Stimulated activated CD8-positive, alpha-beta memory T cell treated with anti-CD3 and anti-CD28 coated beads, Interleukin-12 subunit alpha, Interleukin-12 subunit beta, amount 100 ng/mL, for 1 hour (primary cell): ENCODE measurements at places on chromosomes 7 and 10.

DNA sequence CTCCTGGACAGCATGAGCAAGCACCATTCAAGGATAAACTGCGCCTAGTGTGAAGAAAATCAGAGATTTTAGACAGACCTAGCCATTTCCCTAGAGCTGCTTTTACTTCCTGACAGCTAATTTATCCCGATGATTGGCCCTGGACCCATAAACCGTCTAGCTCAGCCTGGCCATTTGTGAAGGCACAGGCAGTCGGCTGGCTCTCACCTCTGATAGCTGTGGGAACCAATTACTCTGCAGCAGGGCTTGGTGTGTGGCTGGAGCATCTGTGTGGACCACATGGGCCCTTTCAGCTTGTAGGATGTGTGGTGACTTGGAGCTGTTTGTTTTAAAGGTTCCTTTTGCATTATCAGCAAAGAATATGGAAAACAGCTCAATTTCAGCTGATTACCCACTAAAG, 111.1 kb upstream of the NPY start:
- DNase-seq: no peak

- no peak for DNase-seq
Measured at GRCh38 chr10:20485554-20485953, 411.6 kb downstream of the NEBL start.

GRCh38 chr10:131575877-131576276, 264.4 kb upstream of the TCERG1L start:
- no peak for DNase-seq

- DNase-seq: no peak
Measured at GRCh38 chr10:45561952-45562351, 110.6 kb downstream of the ZFAND4 start.

GRCh38 chr10:50472914-50473313, 150.8 kb downstream of the SGMS1 start:
- no peak for DNase-seq

GRCh38 chr7:105779856-105780780, 96.3 kb downstream of the ATXN7L1 start:
- no peak for DNase-seq

DNA sequence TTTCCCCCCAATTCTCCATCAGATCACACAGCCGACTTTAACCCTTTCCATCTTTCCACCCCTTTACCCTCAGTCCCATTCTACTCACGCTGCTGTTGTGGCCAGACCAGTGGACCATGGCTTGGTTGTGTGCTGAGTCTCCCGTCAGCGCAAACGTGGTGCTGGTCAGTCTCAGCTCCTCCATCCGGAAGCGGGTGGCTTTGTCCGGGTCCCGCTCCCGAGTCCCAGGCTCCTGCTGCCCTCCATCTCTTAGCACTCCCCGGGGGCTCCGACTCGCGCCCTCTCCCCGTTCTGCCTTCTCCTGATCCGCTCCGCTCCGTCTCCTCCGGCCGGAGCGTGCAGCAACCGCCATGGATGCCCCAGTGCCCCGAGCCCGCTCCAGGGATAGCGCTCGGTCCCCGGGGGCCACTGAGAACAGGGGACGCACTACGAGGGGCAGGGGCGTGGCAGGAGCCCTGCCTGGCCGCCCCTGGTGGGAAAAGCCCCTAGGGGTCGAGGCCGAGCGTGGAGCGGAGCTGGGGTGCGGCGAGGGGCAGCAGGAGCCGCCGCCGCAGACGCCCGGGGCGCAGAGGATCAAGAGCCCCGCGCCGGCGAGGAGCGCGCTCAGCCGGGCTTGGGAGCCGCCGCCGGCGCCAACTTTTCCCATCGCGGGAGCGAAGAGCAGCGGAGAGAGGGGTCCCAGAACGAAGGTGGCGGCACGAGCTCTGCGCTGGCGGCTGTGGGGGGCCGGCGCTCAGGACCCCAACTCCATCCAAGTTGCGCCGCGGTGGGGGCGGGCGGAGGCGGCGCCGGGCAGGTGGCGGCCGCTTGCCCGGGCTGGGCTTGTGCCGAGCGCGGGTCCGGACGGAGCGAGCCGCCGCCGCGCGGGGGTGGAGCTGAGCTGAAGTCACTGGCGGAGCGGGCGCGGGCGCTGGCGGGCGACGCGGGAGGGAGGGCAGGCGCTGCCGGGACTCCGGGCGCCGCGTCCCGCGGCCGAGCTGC, at the start of gene SORCS1:
Gene SORCS1 (minus strand): TSS at position 826 of the 981 bp plus-strand sequence.
- DNase-seq: no peak

- no peak for DNase-seq
Measured at GRCh38 chr7:12584930-12585329, 14.4 kb downstream of the SCIN start.

DNA sequence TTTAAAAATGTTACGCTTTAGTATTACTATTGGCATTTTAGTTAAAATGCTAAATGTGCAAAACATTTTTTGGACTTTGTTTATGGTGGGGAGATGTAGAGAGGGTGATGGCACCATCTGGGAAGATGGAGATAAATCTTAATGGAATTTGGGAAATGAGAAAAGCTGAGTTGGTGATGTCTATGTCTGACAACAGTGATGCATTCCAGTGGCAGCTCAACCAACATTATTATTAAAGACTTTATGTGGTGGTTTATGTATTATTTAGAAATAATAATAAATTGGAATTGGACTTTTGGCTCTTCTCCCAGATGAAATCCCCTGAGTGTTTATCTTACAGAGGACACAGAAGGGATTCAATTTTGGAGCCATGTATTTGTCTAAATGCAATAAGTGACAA, 77.6 kb downstream of the SEC23IP start:
- no peak for DNase-seq
